ENCODE measurements at places on chromosomes 3 and 15. TPM values are rescaled to one million over a fixed set of nuclear protein-coding genes. Genes with fewer than 3 reads are reported as not detected.

The PAK2 gene
- 56.1 TPM for total RNA-seq

The LINGO1 gene
- total RNA-seq: not detected

The COMMD2 gene
- total RNA-seq: 28.4 TPM

The RYK gene
- total RNA-seq: 112 TPM

The SCAANT1 gene
- total RNA-seq: not detected

The OR5H6 gene
- not detected for total RNA-seq

The MASP1 gene
- 56.8 TPM for total RNA-seq

The LRRC57 gene
- total RNA-seq: 15.7 TPM

The MAP6D1 gene
- total RNA-seq: 2.5 TPM

The NTRK3 gene
- under 0.01 TPM for total RNA-seq

The GRAMD2A gene
- total RNA-seq: 0.33 TPM

The HTR3E gene
- total RNA-seq: not detected

The ZNF80 gene
- total RNA-seq: not detected

The CHRFAM7A gene
- 1.4 TPM for total RNA-seq

The GOLGA8A gene
- 29.4 TPM for total RNA-seq

The HDAC11 gene
- 11.5 TPM for total RNA-seq
